ENCODE measurements at places on chromosomes 2 and 18.
A peak's percentile ranks its signal among the peaks of the same experiment; 100 is the strongest.

- no peak for DNase-seq
Measured at GRCh38 chr2:239162976-239163687, 237.7 kb downstream of the HDAC4 start.

DNA sequence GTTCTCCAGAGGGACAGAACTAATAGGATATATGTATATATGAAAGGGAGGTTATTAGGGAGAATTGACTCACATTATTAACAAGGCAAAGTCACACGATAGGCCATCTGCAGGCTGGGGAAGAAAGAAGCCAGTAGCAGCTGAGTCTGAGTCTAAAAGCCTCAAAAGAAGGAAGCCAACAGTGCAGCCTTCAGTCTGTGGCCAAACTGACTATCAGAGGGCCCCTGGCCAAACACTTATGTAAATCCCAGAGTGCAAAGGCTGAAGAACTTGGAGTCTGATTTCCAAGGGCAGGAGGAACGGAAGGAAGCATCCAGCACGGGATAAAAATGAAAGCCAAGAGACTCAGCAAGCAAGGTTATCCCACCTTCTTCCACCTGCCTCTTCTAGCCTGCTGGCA, 108.0 kb upstream of the LDLRAD4 start:
- no peak for DNase-seq

GRCh38 chr18:34738175-34738894, 28.2 kb downstream of the DTNA start:
- no peak for DNase-seq

DNA sequence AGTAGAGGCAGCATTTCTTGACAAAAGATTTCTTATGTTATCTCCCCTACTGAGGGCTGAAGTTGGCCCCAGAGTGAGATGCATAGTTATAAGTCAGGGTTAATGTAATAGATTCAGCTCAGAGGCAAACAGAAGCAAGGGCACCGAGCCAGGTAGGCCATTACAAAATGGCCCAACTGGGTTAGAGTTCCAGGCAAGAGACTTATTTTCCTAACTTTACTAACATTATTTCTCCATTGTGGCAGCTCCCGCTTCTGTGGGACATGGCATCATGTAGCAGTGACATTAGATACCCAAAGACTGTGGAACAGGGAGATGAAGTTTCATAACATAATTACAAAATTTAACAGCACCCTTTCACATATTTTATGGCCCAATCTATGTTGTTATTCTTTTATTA, 27.1 kb downstream of the TSPYL6 start:
- no peak for DNase-seq

GRCh38 chr2:168355779-168356476, 100.1 kb upstream of the CERS6 start:
- DNase-seq: no peak

GRCh38 chr2:42367835-42368234, 6.8 kb upstream of the COX7A2L start:
- DNase-seq: no peak

- no peak for DNase-seq
Measured at GRCh38 chr2:227256605-227257004, 68.4 kb upstream of the MFF start.

DNA sequence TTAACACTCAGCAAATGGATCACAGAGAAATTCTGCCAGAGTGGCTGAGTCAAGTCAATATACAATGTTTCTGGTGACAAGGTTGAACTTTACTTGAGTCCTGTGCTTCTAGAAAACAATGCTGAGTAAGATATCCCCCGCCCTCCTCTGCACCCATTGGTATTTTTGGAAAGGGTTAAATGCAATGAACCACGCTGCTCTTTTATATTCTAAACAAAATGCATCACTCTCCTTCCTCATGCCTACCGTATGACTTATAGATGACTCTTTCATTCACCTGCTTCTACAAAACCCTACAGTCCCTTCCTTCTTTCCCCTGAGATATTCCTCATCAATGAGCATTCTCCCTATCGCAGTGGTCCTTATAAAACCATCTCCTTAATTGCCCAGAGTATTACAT, 168.8 kb downstream of the TXNL1 start:
- DNase-seq: no peak

DNA sequence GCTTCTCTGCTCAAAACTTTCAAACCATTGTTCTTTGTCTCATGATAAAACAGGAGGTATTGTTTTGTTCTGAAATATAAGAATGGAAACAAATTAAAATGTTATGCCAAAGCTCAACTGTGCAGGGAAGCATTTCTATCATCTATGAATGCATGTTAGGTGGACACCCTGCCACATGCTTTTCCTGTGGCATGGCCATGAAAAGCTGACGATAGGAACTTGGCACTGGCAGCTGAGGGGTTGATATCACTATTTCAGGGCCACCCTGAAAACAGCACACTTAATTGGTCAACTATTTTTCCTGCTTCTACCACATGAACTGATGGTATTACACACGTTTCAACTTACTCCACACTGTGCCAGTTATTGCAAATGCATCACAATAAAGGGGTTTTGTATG, 157.3 kb downstream of the MREG start:
- DNase-seq: no peak

DNA sequence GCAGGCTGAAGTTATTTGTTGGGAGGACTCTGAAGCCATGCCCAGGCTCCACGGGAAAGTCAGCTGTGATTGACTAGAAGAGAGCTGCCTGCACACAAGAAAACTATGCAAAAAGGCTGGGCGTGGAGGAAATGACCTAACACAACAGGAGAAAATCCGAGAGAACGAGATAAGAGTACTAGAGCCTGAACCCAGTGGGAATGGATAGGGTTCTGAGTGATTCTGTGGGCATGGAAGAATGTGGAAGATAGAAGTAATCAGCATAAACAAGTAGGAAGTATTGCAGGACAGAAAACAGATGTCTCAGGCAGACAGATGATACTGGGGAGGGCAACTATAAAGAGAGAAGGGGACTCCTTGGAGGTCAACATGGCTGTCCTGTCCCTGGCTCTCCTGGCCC, 12.1 kb upstream of the COPS8 start:
- no peak for DNase-seq

DNA sequence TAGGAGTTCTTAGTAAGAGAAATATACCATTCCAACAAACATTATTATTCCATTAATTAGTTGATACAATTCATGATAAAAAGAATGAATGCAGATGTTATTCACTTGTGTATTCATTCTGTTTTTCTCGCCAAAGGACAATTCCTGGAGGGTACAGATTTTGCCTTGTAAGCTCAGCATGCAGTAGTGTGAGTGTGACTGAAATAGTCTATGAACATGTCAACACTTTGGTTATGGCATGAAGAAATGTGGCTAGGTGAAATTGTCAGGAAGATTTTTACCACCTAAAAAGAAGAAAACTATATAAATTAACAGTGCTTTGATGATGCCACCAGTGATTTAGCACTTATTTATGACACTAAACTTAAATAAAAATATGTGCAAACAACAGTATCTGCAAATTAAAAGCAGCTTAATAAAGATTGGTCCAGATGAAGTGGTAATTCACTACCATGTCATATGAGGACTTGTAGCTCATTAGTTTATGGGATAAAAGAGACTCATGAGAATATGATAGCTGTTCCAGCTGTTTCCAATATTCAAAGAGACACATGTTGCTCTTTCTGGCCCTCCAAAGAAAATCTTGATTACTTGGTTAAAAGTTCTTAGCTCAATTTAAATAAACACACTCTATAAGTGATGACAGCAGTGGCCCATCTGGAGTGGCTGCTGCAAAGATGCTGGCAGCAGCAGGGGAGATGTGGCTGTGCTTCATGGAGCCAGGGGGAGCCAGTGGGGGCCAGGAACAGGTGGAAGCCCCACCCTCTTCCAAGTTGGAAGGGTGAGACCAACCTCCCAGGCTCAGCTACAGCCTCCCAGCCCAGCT, 165.0 kb downstream of the CDH19 start:
- no peak for DNase-seq

GRCh38 chr18:9577361-9577760, 37.0 kb downstream of the PPP4R1 start:
- DNase-seq: no peak

DNA sequence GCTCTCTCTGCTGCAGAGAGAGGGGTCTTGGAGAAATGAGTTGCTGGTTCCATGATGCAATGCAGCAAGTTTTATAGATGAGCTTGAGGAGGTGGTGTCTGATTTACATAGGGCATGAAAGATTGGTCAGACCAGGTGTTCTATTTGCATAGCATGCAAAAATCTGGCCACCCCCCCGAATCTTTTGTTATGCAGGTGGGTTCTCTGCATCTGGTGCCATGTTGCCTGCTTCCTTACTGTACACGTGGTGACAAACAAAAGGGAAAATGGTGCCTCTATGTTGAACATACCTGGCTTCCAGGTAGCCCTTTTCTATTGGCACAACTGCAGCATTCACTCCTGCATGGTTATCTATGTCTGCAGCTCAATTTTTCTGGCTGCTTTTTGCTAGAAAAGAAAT, 169.4 kb downstream of the GALNT1 start:
- no peak for DNase-seq

- DNase-seq: no peak
Measured at GRCh38 chr2:146527166-146527565, 1317.7 kb upstream of the ACVR2A start.

DNA sequence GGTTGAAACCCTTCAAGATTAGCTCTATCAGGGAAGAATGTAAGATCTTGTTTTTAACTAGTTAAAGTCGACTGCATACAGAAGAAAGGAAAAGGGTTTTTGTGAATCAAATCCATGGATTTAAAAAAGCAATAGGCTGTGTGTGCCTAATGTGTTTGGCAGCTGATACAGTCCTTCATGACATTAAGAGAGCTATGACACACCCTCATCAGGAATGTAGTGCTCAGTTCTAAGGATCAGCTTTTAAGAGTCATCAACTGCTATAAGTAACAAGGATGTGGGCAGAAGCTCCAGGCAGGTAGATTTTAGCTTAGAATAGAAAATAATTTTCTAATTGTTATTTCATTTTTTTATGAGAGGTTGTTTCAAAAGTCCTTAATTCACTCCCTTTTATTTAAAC, 52.9 kb downstream of the PPP1R1C start:
- DNase-seq: no peak

DNA sequence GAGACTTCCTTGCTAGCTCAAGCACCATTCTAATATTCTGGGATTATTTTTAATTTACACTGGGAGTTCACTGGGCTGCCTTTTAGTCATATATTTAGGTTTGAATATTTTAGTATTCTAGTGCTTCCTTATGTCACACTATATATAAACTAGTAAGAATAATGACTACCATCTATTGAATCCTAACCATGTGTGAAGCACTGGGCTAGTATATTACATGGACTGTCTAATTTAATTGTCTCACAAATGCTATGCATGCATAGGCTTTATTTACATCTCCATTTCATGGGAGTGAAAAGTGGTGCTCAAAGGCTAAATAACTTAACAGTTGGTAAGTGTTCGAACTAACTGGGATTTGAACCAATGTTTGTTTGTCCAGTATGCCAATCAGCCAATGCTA, 272.4 kb downstream of the RND3 start:
- DNase-seq: no peak

GRCh38 chr2:239278941-239279365, 121.9 kb downstream of the HDAC4 start:
- DNase-seq: no peak

- DNase-seq: no peak
Measured at GRCh38 chr2:169349535-169349934, 12.8 kb downstream of the LRP2 start.

- DNase-seq: peak; percentile 51
Measured at GRCh38 chr2:233353769-233354499, at the start of gene DGKD. Gene DGKD (plus strand): TSS chr2:233354494. CDS start chr2:233354519, 25 bp downstream.

GRCh38 chr2:29236074-29236473, 120.9 kb downstream of the CLIP4 start:
- no peak for DNase-seq

- no peak for DNase-seq
Measured at GRCh38 chr2:121140734-121141133, 144.3 kb downstream of the TFCP2L1 start.

- DNase-seq: no peak
Measured at GRCh38 chr2:148876202-148876594, 1.2 kb downstream of the KIF5C start.

GRCh38 chr18:35469725-35470124, 28.0 kb downstream of the INO80C start:
- DNase-seq: peak; percentile 64

DNA sequence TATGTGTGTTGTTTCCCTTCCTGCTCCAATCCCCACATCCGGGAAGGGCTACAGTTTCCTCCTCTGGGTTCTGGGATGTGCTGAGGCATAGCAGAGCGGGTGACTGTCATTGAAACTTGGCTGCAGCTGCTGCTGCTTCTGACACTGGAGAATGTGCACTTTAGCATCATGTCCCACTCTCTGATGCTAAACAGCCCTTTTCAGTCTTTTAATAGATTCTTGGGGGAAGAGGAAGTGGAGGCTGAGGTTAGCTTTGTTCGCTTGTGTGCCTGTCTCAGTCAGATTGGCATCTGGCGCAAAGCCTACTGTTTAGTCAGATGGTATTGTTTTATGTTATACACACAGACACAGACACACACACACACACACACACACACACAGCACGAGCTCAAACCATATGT, 136.5 kb upstream of the RND3 start:
- DNase-seq: no peak

DNA sequence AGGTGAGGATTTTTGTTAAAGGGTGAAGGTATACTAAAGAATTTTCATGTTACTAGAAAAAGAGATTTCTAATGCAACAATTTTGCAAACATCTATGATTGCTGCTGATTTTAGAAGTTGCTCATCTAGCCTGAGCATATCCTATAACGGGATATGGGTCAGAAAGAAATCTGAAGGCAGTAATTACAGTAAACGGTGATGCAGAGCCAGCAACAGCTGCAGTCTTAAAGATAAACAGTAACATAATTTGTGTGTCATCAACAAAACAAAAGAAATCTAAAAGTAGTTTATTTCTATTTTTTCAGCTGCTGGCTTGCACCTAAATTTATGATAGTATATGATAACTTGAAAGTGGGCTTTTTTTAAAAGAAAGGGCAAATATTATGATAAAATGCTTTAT, 215.7 kb downstream of the SLC4A10 start:
- no peak for DNase-seq

- DNase-seq: no peak
Measured at GRCh38 chr2:170341684-170342623, 164.0 kb downstream of the MYO3B start.

- no peak for DNase-seq
Measured at GRCh38 chr2:96097951-96098823, 18.2 kb downstream of the ADRA2B start.
